Heart left ventricle (tissue), 16 donors: ENCODE measurements at places on chromosomes 11 and 22. TPM values are rescaled to one million over a fixed set of nuclear protein-coding genes. Genes with fewer than 3 reads are reported as not detected.

Gene RTN4R
- total RNA-seq, result 1.5 TPM

Gene PATE2
- not detected for total RNA-seq

Gene GSTT2B
- 15.5 TPM for total RNA-seq

Gene KRTAP5-10
- total RNA-seq, result not detected
